Stimulated activated CD4-positive, alpha-beta T cell treated with anti-CD3 and anti-CD28 coated beads, Interleukin-15, amount 100 ng/mL, for 24 hours (primary cell): ENCODE measurements at places on chromosomes 1 and 21.

DNA sequence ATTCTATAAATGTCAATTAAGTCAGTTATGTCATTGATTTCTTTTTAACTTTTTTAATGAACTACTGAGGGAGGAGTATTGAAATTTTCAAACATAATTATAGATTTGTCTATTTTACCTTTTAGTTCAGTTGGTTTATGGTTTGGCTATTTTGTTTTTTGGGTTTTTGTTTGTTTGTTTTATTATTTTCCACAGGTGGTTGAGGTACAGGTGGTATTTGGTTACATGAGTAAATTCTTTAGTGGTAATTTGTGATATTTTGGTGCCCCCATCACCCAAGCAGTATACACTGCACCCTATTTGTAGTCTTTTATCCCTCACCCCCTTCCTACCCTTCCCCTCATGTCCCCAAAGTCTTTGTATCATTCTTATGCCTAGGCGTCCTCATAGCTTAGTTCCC, 9.5 kb downstream of the TDRD5 start:
- DNase-seq = no peak

- DNase-seq = no peak
Measured at GRCh38 chr1:158248771-158249170, 5.5 kb upstream of the CD1A start.

GRCh38 chr1:94646786-94647555, 105.4 kb upstream of the F3 start:
- DNase-seq = no peak

- DNase-seq = no peak
Measured at GRCh38 chr1:175833951-175834350, 90.6 kb upstream of the TNR start.

DNA sequence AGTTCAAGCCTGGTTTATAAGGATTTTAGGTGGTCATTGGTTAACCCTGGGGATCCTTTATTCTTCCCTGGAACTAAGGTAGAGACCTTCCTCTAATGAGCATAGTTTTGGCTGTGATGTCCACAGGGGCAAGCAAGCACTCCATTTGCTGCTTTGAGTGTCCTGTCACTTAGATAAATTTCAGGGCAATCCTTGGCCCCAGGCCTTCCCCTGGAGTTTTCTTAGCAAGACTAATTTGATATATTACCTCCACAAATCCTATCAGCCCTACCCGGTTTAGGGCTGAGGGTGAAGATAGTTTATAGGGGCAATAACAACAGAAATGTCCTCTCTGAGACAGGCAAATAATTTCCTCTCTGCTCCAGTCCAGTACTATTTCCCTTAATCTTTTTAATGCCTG, 166.6 kb downstream of the CYYR1 start:
- DNase-seq = no peak

GRCh38 chr21:45264912-45265515, 22.7 kb downstream of the POFUT2 start:
- DNase-seq = no peak

DNA sequence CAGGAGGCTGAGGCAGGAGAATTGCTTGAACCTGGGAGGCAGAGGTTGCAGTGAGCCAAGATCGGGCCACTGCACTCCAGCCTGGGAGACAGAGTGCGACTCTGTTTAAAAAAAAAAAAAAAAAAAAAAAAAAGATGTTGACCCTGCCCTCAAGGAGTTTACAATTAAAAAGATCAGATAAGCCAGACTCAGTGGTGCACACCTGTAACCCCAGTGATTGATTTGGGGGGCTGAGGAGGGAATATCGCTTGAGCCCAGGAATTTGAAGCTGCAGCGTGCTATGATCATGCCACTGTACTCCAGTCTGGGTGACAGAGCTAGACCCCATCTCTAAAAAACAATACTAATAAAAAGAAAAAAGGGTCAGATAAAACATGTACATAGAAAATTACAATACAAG, 1.6 kb upstream of the SESN2 start:
- no peak for DNase-seq

DNA sequence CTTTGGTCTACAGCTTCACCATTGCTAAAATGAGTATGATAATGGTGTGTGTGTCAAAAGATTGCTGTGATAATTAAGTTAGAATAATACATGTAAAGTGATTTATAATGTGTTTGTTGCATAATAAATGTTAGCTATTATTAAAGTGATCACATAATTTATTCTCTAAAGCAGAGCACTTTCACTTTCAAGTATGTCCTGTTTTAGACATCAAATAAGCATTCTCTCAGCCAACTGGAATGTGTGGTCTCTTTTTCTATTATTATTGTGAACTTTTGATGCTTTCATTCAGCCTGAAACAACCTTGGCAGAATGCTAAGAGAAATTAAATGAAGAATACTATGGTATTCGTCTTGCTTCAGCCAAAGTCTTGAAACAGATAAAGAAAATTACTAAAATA, 102.8 kb upstream of the COL11A1 start:
- DNase-seq = no peak

DNA sequence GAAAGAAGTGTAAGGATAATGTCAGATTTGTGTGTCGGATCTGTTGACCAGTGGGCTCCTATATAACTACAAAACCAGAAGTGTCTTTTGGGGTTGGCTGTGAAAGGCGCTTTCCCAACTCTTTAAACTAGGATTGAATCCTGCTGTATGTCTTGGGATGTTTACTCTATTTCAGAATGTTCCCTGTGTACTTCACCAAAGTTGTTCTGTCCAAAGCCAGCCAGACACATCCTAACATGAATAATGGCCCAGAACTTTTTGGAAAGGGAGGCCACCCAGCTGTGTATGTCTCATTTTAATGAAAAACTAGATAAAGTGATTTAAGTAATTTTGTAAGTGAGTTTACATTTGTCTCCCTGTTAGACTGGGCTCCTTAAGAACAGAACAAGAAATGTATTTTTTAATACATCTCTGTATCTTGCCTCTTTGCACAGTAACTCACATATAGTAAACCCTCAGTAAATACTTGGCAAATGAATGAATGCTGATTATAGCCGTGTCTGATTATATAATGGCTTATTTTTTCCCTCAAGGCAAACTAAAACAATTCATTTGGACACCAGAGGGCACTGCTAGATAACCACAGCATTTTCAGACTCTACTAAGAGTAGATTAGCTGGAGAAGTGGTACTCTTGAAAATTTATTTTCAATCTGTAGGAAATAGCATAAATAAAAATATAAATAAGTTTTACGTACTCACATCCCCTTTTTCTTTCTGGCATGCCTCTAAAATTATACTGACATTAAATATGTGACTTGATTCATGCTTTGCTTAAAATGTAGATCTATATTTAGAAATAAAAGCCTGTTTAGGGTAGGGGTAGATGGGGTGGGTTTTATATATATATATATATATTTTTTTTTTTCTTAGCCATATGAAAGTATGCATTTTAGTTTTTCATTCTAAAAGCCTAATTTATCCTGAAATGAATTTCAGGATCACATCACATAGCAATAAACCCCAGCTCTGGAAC, 23.8 kb downstream of the TSEN15 start:
- no peak for DNase-seq

GRCh38 chr1:31567956-31568570, 8.3 kb upstream of the TINAGL1 start:
- no peak for DNase-seq

- peak; percentile 49 for DNase-seq
Measured at GRCh38 chr1:111570781-111571181, 48.8 kb upstream of the RAP1A start.

DNA sequence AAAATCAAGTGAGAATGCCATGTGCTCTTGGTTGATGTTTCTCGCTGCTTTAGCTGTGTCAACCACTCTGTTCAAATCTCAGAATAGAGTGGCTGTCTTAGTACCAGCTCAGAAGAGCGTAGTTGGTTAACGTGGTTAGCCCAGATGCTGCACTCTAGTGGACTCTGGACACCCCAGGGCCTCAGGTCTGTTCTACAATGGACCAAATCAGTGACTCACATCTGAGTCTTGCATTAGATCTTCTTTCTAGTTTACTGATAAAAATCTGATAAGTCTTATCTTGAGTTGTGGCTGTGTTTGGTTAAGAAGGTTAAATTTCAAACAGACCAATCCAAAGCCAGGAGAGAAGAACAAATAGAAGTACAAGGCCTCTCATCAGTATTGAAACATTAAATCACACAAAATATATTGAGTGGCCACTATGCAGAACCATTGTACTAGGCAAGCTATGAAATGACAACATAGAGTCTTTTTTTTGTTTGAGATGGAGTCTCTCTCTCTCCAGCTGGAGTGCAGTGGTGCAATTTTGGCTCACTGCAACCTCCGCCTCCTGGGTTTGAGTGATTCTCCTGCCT, 104.1 kb downstream of the NR5A2 start:
- no peak for DNase-seq

DNA sequence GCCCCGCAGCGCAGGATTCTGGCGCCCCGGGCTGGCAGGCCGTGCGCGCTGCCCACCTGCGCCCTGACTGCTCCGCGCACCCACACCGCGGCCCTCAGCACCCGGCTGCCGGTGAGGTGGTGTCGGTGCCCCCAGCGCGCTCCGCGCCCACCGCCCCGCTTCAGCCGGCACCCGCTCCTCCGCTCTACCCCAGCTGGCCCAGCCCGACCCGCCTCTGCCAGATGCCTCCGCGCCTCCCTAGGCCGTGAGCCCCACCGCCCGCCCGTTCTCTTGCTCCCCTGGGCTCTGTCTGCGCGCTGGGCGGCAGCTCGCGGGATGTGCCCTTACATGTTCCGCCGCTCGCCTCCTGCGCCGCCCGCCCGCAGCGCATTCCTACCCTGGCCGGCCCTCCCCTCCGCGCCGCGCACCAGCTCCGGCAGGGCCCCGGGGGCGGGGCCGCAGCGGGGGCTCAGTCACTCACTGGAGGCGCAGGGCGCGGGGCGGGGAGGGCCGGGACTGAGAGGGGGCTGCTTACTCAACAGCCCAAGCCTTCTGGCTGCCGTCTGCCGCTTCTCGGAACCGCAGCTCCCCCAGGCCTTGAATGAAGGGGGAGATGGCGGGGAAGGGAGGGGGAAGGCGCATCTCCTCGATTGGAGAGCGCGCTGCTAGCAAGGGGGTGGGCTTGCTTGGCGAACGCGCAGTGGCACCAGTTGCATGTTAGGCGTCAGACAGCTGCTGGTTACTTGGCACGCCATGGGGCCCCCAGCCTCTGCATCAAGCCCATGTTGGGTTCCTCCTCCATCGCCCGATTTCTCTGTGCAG, at the start of gene PHLDA3:
PHLDA3 (minus strand) TSS at position 345 of the 801 bp plus-strand sequence. CDS start 402 bp downstream, outside the sequence.
- peak; percentile 65 for DNase-seq

- no peak for DNase-seq
Measured at GRCh38 chr1:101364370-101365120, 127.7 kb downstream of the S1PR1 start.

GRCh38 chr1:154969860-154970452, 591 bp downstream of the SHC1 start:
- DNase-seq = no peak

DNA sequence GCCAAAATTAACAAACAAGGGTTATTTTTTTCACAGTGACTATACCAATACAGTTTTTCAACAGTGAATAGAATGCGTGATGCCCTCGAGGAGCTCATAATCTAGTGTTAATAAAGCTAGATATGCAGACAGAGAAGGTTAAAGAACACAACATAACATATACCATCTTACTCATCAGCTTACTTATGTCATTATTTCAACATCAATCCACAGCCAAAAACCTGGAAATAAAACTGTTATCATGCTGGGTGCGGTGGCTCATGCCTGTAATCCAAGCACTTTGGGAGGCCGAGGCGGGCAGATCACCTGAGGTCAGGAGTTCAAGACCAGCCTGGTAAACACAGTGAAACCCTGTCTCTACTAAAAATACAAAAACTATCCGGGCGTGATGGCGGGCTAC, 6.1 kb downstream of the STX6 start:
- DNase-seq = no peak

GRCh38 chr1:218209351-218209861, 75.7 kb upstream of the RRP15 start:
- no peak for DNase-seq

DNA sequence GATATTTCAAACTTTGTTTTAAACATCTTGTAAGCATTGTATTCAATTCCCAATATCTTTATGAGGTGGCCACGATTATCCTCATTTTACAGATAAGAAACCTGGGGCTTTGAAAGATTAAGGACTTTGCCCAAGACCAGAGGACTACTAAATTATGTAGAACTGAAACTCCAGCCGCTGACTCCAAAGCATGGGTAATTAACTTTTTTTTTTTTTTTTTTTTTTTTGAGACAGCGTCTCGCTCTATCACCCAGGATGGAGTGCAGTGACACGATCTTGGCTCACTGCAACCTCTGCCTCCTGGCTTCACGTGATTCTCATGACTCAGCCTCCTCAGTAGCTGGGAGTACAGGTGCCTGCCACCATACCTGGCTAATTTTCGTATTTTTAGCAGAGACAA, 68.7 kb downstream of the ALG14 start:
- DNase-seq = no peak

- DNase-seq = no peak
Measured at GRCh38 chr1:11064942-11065341, 5.1 kb upstream of the SRM start.
